ENCODE measurements at places on chromosomes 12 and 14.

DNA sequence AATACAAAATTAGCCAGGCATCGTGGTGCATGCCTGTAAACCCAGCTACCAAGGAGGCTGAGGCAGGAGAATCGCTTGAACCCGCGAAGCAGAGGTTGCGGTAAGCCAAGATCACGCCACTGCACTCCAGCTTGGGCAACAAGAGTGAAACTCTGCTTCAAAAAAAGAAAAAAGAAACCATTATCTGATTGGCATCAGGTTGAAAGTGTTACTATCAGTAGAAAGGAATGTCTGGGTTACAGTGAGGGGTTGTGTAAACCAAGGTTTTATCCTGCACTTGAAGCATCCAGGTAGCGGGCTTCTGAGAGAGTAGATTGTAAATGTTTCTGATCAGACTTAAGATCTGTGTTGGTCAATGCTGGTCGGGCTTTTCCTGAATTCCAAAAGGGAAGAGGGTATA is 14.1 kb upstream of the OXA1L start:
- no peak for DNase-seq

DNA sequence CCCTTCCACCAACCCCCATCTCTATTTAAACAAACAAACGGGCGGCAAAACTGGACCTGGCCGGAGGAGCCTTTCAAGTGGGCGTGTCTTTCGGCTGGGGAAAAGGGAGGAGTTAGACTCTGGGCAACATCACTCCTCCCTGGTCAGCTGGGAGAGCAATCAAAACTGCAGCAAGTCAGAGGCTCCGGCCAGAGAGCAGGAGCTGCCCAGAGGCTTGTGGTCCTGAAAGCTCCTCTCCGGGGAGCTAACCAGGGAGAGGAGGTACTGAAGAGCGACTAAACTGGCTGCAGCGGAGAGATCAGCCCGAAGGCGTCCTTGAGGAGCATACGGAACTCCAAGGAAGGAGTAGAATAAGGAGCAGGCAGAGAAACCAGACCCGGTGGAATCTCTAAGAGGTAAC is at the start of gene NEUROD4:
TSS of gene NEUROD4 (plus strand) at position 191 of the 400 bp plus-strand sequence. CDS start 6,466 bp downstream, outside the sequence.
- DNase-seq, result no peak

DNA sequence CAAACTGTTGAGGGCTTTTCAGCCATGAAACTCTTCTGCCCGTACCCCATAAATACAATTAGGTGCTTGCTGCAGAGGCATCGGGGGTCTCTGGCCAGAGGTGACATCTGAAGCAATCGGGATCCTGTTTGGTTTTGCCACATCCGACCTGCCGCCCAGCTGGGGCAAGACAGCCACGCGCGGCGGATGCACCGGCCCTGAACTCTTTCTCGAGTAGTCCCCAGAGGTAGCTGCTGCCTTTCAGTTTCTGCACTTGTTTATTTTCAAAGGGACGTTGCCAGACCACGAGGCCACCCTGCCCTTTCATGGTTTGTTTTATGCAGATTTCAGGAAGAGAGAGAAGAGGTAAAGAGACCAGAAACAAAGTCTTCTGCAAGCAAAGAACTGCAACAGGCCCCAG is 10.6 kb upstream of the MLXIP start:
- no peak for DNase-seq

DNA sequence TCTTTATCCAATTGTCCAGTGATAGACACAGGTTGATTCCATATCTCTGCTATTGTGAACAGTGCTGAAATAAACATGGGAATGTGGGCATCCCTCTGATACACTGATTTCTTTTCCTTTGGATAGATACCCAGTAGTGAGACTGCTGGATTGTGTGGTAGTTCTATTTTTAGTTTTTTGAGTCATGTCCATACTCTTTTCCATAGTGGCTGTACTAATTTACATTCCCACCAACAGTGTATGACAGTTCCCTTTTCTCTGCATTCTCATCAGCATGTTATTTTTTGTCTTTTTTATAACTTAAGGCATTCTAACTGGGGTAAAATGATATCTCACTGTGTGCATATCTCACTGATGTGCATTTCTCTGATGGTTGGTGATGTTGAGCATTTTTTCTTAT is 24.8 kb upstream of the VASH1 start:
- DNase-seq, result no peak

- DNase-seq, result no peak
Observed at GRCh38 chr12:92145481-92145730, 240 bp downstream of the BTG1 start.

- DNase-seq, result no peak
Observed at GRCh38 chr14:106276326-106277267, 750.2 kb downstream of the TMEM121 start.

GRCh38 chr14:32509632-32510187 is 180.6 kb downstream of the AKAP6 start:
- DNase-seq, result no peak

- DNase-seq, result no peak
Observed at GRCh38 chr12:48993787-48994186, 5.4 kb downstream of the DDN start.

DNA sequence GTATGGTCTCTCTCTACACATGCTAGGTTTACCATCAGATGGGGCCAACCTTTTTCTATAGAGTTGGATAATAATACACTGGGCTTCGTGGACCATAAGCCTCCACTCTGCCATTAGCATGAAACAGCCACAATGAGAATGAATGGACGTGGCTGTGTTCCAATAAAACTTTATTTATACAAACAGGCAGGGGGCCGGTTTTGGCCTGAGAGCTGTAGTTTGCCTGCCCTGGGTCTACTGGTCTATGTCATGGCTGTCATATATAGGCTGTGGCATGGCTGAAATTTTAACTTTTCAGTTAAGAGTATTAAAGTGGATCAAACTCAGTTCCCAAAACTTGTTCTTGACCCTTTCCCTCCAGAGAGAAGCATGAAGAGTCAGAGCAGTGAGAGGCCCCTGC is 120.3 kb upstream of the MYL2 start:
- DNase-seq, result no peak

All from activated CD8-positive, alpha-beta memory T cell treated with anti-CD3 and anti-CD28 coated beads for 1 hour (primary cell).